Esophagus squamous epithelium (tissue), 5 donors: ENCODE measurements at places on chromosomes 6 and 20.

- no peak for DNase-seq
These were observed 381 bp downstream of the MAP3K7 start for GRCh38 chr6:90586546-90586835.

DNA sequence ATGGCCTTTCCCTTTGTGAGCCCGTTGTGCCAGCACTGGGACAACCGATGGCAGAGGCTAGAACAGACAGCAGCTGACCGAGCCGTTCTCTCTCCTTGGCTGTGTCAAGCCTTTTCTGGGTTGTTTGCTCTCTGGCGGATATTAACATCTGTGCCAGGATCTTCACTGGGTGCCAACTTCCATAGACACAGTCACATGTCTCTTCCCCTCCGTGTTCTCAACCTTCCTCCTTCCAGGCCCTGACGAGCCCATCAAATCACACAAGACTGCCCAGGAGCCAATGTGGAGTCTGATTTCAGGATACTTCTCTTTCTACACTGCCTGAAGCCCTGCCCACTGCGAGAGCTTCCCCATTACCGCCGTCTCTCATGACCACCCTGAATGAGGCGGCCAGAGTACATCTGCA, 111.0 kb upstream of the RALGAPA2 start:
- DNase-seq, result no peak

GRCh38 chr6:26318459-26319404, 46.3 kb upstream of the BTN3A2 start:
- no peak for DNase-seq

- no peak for DNase-seq
These were observed 7.7 kb downstream of the HBS1L start for GRCh38 chr6:135046912-135047311.

GRCh38 chr6:8414844-8415243, 20.5 kb downstream of the SLC35B3 start:
- no peak for DNase-seq

DNA sequence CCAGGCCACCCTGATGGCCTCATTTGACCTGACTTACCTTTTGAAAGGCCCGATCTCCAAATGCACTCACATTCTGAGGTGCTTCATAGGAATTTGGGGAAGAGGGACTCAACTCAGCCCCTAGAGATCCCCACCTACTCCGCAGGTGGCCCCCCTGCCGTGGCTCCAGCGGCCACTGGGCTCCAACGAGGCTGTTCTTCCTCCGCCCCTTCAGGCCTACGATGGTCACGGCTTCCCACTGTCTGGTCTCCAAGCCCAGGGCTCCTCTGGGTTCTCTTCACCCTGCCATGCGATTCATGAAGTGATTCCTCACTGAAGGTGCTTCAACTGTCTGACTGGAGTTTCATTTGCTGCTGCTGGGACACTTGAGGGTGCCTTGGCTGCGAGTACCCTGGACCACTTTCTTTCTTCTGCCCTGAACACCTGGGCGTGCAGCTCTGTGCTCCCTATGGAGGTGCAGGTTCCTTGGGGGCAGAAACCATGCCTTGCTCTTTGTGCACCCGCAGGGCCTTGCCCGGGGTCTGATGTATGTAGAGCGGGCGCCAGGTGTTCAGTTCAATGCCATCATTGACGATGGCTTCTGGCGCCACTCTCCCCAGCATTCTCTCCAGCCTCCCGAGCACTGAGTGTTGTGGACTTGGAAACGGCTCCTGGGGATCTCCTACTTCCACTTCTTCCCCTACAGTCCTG, 10.0 kb upstream of the DUSP22 start:
- no peak for DNase-seq

- no peak for DNase-seq
These were observed 24.4 kb upstream of the PRND start for GRCh38 chr20:4697189-4697830.

DNA sequence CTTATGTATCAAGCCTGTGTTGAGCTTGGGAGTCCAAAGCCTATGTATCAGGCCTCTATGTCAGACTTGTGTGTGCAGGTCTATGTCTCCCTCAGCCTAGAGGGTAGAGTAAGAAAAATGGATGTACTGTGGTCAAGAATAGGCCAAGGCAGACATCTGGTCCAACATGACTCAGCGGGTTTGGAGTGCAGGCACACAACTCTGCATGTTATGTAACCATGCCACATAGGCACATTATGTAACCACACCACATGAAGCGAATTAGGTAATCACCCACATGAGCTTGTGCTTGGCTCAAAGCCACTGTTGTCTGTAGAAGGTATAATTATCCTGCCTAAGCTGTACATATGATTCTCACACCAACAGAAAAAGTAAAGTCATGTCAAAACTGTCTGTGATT, 1190.5 kb upstream of the EYS start:
- no peak for DNase-seq

DNA sequence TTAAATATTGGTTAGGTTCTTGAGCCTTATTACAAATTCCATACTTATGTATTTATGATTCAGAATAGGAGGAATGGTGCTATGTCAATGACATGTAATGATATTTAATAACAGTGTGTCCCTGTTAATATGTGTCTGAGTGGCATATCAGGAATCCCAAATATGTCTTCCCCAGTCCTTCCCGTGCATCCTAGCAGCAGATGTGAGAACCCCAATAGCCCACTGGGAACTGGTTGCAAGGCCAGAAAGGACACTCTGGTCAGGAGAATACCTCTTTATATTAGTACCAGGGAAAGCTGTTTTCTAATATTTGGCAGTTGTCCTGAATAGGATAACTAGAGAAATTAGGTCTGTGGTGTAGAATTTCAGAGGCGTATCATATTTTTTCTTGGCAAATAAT, 159.1 kb upstream of the PDE7B start:
- no peak for DNase-seq
